ENCODE measurements at places on chromosomes 2 and 18.

DNA sequence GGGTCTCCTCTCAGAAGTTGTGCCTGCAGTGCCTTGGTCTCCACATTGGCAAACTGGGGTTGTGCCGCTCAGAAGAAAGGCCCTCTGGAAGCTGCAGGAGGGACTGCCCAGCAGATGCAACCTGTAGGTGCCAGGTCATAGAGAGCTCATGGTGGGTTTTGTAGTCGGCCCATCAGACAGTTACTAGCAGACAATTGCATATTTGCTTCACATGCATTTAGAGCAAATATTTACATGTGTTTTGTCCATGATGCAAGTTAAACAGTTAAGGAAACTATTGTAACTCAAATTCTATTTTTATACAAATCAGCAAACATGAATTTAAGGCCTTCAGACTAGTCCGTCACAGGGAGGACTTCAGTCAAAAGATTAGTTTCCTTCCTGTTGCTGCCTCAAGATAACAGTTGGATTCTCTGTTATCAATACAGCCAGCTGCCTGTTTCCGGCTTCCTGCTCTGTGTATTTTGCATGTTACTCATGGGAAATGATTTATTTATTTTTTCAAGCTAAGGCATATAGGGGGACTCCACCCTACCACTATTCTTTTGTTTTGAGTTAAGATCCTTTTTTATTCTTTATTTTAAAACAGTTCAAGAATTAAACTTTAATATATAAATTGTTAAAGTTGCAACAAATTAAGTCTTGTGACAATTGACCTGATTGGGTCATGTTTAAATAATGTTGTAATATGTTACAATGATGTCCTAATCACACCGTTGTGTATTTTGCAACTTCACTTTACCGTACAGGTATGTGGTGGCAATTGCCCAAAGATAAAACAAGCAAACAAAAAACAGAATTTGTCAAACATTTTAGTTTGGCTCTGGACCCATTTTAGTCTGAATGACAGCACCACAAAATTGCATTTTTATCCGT lies 133.5 kb downstream of the SPTBN1 start:
- DNase-seq = no peak

DNA sequence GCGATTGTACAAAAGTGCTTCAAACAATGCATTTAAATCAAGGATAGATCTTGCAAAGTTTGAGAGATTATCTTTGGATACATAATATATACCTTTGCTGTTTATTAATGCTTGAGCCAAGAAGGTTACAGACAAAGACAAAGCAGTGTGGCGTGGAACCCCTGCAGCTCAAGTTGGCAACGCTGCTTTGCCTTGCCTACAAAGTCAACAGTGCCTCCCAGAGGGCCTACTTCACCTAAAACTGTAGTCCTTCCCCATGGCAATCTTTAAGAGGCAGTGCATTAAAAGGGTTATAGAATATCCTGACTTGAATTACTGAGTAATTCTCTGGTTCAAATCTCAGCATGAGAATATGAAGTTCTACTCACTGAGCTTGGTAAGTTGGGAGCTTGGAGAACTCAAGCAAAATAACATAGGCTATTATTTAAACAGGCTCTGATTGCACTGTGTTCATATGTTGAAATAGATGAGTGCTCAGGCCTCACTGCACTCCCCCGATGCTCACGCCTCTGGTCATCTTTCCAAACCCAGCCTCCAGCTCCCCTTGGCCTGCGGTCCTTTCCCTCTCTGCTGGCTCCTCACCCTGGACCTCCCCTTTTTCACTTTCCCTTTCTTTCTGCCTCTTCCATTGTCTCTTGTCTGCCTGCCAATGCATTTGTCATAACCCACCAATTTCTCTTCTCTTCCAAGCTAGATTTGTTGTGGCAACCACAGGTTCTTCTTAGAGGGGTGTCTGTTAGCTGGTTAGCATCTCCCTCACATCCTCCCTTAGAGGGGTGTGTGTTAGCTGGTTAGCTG lies 96.5 kb downstream of the MYT1L start:
- DNase-seq = no peak

GRCh38 chr2:136381245-136381644 lies 263.3 kb upstream of the CXCR4 start:
- no peak for DNase-seq

DNA sequence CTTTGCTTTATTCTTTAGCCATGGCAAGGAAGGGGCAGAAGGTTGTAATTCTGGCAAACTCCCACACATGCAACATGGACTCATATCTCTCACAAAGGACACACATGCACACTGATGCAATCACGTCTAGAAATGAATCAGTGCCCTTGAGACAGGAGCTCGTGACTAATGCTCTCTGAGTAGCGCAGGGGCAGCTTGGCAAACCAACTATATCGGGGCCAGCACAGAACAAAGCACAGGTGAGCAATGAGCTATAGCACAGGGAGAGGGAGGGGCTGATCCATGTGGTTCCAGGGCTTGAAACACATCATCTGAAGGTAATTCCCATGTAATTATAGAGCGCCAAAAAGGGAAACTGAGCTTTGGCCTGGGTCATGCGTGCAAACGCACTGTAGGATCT lies 165.2 kb upstream of the KLF7 start:
- no peak for DNase-seq

DNA sequence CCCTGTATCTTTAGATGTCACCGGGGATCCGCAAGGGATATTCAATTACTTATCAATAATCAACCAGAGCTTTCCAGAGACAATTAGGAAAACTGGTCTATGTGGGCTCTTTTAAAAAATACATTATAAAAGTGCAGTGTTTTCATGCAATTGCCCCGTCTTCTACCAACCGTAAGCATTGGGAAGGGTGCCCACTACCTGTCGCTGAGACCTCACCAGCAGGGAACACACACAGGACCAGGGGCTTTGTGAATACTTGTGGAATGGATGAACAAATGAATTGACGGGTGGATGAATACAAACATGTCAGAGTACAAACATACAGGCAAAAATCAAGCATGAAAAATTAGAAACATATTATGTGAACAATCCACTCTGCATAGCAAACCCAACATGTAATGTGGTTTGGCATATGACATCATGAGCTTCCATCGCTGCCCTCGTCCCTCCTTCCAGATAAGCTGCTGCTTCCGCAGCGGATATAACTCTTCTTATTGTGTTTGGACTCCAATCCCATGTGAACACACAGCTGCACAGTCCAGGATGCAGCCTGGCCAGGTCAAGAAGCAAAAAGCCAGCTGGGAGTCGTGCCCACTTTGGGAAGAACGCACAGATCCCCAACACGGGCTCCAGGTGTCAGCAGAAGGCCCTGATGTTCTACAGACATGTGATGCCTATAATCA lies 5.3 kb downstream of the FHL2 start:
- DNase-seq = no peak

GRCh38 chr18:79856119-79857007 lies 58.6 kb downstream of the KCNG2 start:
- DNase-seq = peak; percentile 35

- no peak for DNase-seq
Measured at GRCh38 chr18:54405290-54405689, 47.6 kb downstream of the C18orf54 start.

DNA sequence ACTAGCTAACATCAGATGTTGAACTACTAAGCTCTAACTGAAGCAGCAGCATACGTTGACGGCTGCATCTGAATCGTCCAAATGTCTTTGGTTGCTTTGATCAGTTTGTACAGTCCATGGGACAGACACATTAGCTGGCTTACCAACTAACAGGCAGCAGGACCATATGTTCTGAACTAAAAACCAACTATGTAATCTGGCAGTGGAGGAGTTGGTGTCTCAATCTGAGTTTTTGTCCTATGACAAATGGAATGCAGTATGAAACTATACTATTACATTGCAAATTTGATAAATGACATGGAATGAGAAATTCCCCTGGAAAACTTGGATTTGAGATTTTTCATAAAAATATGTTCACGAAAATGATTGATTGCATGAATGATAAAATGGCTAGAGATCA lies 79.5 kb downstream of the EPHA4 start:
- DNase-seq = no peak

DNA sequence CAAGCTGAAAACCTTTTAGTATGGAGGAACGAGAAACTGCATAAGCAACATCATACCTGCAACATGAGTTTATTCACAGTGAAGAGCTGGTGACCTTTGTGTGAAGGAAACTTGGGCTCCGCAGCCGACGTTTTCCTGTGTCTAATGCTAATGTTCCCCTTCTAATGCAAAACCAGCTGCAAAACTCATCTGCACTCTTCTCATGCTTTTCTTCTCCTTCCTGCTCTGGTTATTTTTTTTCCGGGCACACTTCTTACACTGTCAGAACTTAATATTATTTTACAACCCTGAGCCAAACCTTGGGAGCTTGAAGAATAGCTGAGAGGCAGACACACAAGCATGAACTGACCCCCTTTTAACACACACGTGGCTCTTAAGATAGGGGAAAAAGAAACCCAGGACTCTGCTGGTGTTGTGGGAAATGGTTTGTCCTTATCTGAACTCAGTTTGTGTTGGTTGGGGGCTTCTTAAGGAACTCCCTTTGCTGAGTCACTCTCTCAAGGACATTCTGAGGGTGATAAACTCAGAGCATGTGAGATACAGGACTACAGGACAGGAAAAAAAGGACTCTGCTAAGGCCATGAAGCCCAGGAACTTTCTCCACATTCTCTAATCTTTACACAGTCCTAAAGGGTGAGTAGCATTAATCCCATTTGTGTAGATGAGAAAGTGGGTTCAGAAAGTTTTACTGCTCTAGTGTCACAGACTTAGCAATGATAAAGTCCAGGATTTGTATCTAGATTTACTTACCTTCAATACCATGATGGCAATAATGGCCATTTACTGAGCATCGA lies 439.3 kb upstream of the TRIB2 start:
- DNase-seq = no peak

DNA sequence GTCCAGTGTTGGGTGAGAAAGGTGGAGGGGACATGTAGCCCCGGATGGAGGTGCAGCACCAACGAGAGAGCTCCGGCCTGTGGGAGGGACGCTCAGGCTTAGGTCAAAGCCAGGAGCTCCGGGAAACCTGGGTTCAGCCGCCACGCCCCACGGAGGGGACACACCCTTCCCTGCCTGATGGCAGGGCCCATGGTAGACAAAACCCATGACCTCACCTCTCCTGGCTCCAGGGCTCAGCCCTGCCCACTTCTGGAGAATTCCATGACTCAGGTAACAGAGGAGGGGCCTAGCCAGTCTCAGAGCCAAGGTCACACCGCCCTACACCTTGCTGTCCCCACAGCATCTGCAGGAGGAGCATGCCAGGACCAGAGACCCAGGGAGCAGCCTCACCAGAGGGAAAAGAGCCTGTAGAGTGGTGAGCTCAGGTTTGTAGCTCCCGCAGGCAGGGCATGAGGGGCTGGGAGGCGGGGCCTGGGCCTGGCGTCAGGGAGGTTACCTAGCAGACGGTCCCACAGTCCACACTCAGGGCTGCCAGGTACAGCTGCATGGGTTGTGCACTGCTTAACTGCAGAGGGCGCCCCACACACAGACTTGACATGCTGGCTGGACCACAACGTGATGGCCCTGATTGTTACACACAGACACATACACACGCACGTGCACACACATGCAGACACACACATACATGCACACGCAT lies 70.8 kb upstream of the SMAD7 start:
- peak; percentile 82 for DNase-seq

DNA sequence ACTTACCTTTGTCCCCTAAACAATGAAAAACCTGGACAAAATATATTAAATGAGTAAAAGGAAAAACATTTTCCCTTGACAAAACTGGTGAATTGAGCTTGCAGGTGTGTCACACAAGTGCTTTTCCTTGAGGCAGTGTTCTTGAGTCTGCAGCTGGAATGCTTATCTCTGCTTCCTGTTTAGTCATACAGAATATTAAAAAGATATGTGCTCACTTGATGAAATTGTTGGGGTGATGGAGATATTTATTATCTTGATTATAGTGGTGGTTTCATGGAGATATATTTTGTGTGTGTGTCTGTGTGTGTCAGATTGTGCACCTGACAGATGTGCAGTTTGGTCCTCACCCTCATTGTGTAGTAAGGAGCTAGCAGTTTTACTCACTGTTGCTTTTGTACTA lies 3.3 kb downstream of the TAF1B start:
- DNase-seq = no peak

DNA sequence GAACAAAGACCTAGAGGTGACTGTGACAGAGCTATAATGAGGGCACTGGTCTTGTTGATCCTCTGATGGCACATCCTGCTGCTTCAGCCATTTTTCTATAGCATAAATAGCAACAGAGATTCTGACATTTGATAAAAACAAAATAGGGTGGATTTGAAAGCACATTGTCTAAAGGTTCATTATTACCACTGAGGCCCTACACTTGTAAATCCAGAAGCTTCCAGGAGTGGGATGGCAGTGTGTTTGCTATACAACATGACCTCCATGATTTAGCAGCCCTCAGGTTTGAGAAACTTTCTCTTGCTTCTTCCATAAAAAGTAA lies 93.2 kb upstream of the CD302 start:
- no peak for DNase-seq

- no peak for DNase-seq
Measured at GRCh38 chr2:72992734-72993102, 75.4 kb downstream of the EMX1 start.

GRCh38 chr18:37482433-37482832 lies 83.2 kb downstream of the CELF4 start:
- DNase-seq = no peak

GRCh38 chr18:24271381-24272228 lies 126.0 kb downstream of the OSBPL1A start:
- DNase-seq = peak; percentile 74

Measured in HAP-1 (cell line).